ENCODE measurements at places on chromosomes 5 and 9.

DNA sequence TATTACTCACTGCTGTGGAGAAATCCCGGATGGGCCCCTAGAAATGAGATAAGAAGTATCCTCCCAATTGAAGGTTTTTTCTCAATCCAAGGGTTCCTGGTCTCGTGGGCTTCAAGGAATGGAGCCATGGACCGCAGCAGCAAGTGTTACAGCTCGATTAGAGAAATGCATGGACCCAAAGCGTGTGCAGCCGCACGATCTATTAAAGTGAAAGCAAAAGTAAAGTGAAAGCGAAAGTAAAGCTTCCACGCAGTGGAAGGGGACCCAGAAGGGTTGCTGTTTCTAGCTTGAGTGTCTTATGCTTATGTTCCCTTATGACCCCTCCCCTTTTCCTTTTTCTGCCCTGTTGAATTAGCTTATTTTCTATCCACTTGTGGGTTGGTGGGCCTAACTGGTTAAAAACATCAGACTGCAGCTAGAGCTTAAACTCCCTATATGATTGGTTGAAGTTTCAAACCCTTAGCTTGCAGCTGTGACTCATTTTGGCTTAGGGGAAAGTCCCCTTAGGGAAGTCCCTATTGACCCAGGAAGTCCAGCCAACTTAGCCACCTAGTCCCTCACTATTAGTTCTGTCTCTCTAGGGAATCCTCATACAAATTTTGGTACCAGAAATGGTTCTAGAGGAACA is 1111.8 kb downstream of the TAF11L14 start:
- no peak for DNase-seq

GRCh38 chr5:151664694-151665585 is 21.8 kb downstream of the SPARC start:
- DNase-seq: no peak

DNA sequence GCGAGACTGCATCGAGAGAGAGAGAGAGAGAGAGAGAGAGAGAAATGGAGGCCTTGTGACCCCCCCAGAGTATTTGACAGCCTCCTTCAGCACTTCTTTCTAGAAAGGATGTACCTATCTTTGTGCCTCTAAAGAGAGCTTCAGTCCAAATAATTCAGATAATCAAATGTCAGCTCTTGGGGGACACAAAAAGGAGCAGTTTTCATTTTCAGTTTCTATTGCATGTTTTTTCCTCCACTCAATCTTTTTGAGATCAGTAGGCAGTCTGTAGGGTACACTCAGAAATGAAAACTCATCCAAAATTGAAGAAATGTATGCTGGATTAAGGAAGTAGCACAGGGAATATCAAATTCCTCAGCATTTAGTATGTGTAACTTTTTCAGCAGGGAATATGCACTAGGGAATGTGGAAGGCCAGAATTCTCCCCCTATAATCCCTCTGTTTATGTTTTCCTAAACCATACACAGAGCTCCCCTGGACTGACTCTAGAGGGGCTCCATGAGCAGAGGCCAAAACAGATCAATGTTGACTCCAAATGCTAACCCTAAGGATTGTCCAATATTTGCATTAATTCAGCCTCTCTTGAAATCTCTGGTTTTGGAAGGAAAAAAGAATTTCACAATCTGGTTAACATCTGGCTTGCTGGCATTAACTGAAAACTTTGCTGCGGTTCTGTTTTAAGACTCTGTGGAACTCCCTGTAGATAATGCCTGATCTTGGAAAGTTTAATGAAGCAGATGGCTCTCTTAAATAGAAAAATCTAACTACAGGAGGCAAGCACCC is 250.1 kb downstream of the CEMIP2 start:
- DNase-seq: no peak

- DNase-seq: no peak
Measured at GRCh38 chr9:26612211-26612610, 280.4 kb downstream of the CAAP1 start.

DNA sequence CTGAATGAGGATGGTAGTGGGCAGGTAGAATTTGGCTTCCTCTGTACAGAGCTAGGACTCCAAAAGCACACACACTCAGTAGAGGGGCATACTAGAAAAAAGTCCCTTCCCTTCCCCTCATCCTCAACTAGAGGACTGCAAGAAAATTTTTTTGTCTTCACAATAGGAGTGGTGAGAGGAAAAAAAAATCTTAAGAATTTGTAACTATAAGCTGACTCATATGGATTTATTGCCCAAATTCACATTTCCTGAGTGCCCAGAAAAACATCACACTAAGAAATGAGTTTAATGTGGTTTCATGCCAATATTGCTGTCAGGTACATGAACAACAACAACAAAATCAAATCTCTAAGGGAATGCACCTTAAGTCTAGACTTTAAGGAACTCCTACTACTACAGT is 43.7 kb downstream of the RANBP6 start:
- DNase-seq: no peak

DNA sequence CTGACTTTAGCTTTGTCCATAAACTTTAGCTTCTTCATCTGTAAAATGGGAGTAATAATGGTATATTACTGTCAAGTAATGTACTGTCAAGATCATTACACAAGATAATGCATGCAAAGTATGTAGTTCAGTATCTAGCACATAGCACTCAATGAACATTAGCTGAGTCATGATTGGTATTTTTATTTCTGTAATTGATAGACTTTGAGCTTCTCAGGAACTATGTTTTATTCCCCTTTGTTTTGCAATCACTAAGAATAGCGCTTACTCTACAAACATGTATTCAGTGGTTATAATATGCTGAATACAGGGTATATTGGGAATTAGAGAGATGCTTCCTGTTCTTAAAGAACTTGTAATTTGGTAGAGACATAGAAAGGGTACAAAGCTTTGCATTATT is 142.3 kb upstream of the KLF9 start:
- no peak for DNase-seq

DNA sequence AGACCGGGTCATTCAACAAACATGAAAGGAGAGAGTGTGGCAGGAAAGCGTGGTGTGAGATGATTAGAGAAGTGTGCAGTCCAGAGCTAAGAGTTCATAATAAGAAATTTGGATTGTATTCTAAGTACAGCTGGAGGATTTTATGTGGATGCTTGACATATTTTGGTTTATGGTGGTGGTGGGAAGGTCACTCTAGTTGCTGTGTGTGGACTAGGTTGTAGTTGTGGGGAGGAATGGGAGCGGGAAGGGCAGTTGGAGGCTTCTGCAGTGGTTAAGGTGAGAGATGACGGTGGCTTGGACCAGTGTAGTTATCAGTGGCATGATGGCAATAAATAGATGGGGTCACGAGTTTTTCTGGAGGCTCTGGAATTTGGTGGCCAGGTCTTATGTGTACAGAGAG is 45.7 kb upstream of the GPR151 start:
- DNase-seq: no peak

GRCh38 chr9:82972446-82972845 is 90.5 kb downstream of the RASEF start:
- DNase-seq: no peak

DNA sequence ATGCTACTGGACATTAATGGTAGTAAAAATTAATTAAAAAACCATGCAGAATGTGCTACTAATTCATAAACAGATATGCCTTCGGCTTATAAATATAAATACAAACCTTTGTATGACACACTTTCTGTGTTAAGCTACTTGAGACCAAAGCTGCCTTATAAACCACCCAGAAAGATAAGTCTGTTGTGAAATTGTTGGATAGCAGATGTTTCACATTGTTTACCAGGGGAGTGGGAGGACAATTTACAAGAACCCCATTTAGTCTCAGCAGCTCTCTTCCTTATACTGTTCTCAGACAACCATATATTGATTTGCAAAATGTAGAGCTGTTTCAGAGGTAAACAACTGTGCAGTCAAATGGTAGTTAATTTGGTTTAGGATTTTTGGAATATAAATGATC is 524.4 kb downstream of the PRR16 start:
- DNase-seq: no peak

- DNase-seq: no peak
Measured at GRCh38 chr5:176503496-176503895, 33.7 kb downstream of the RNF44 start.

GRCh38 chr5:144092508-144092907 is 78.0 kb downstream of the YIPF5 start:
- DNase-seq: no peak

DNA sequence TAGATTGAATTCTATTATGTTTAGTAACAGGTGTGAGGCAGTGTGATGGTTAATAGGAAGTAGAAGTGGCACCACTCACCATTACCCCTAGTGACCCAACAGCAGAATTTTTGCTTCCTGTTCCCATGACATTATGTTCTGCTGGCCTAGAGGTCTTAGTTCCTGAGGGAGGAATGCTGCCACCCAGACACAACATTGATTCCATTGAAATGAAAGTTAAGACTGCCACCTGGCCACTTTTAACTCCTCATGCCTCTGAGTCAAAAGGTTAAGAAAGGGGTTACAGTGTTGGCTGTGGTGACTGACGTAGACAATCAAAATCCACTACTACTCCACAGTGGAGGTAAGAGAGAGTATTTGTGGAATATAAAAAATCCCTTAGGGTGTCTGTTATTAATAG is 218.9 kb upstream of the NMUR2 start:
- no peak for DNase-seq

- no peak for DNase-seq
Measured at GRCh38 chr5:145554399-145554798, 280.7 kb downstream of the PRELID2 start.

DNA sequence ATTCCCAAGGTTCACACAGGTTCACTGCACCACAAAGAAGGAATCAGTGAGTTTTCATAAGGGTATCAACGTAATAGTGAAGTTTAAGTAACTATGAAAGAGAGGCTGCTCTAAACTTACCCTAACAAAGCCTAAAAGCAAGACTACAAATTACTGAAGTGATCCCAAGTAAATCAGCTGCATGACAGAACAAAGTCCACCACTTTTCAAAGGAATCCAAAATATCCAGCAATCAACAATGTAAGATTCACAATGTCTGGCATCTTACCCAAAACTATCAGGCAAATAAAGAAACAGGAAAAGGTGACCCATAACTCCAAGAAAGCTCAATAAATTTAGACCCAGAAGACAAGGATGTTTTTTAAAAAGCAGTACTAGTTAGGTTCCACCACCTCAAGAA is 70.1 kb downstream of the GNAQ start:
- DNase-seq: no peak

GRCh38 chr9:73160868-73161267 is 9.2 kb downstream of the ANXA1 start:
- DNase-seq: no peak

- DNase-seq: peak; percentile 37
Measured at GRCh38 chr5:157366741-157367674, 93.0 kb upstream of the NIPAL4 start.

DNA sequence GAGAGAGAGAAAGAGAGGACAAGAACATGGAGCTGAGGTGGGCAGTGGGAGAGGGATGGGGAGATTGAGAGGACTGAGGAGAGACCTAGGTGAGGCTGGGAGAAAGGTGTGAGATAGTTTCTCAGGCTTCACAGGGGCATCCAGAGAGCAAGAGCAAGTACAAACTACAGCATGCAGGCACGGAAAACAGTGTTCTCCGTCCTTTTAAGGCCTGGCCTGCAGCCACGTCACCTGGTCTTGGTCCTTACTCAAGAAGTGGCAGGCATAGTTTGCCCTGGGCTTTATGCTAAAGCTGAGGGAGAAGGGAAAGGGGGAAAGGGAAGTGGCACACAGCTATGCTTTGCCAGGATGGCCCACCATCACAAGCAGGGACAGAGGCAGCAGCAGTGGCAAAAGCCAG is 65.7 kb downstream of the SIL1 start:
- no peak for DNase-seq

DNA sequence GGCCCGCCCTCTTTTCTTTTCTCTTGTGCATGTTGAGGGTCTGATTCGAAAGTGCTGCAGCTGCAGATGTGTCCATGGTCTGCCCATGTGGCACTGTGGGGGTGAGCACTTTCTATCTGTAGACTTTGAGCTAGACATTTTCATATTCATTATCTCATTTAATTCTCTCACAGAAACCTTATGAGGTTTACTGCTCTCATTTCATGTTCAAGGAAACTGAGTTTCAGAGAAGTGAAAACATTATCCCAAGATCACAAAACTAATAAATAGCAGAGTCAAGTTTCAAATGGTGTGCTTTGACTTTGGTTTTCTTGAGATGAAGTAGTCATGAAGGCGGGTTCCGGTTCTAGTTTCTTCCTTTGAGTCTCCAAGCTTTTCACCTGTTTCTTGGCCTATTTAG is 536.5 kb upstream of the ZNF462 start:
- no peak for DNase-seq

- DNase-seq: no peak
Measured at GRCh38 chr5:87119588-87119987, 148.1 kb upstream of the RASA1 start.

DNA sequence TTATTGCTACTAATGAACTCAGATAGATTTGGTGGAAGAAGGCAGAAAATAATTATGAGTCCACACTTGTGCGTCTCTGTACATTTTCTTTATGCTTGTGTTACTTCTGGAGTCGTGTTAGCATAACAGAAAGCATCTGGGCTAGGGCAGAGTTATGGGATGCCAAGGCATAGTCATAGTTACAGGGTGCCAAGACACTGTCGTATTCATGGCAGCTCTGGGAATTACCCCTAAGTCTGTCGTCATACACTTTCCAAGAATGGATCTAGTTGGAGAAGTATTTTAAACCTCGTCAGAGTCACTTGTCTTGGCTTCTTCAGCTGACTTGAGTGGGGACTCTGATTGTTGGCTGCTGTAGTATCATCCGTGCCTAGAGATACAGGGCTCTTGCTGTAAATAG is 27.7 kb downstream of the CAMK4 start:
- DNase-seq: no peak

DNA sequence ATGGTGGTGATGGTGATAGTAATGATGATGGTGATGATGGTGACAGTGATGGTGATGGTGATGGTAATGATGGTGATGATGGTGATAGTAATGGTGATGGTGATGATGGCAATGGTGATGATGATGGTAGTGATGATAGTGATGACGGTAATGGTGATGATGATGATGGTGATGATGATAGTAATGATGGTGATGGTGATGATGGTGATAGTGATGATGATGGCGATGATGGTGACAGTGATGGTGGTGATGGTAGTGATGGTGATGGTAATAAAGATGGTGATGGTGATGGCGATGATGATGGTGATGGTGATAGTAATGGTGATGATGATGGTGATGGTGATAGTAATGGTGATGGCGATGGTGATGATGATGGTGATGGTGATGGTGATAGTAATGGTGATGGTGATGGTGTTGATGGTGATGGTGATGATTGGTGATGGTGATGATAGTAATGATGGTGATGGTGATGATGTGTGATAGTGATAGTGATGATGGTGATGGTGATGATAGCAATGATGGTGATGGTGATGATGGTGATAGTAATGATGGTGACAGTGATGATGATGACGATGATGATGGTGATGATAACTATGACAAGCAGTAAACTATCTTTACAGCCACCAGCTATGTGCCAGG is 38.6 kb downstream of the PHF2 start:
- no peak for DNase-seq
